ENCODE measurements at places on chromosomes 2 and 18.

GRCh38 chr2:203973676-203974075 is 37.1 kb downstream of the ICOS start:
- DNase-seq: no peak

GRCh38 chr18:9066817-9067306 is 35.6 kb upstream of the NDUFV2 start:
- no peak for DNase-seq

GRCh38 chr2:46332686-46333281 is 35.6 kb downstream of the EPAS1 start:
- no peak for DNase-seq

DNA sequence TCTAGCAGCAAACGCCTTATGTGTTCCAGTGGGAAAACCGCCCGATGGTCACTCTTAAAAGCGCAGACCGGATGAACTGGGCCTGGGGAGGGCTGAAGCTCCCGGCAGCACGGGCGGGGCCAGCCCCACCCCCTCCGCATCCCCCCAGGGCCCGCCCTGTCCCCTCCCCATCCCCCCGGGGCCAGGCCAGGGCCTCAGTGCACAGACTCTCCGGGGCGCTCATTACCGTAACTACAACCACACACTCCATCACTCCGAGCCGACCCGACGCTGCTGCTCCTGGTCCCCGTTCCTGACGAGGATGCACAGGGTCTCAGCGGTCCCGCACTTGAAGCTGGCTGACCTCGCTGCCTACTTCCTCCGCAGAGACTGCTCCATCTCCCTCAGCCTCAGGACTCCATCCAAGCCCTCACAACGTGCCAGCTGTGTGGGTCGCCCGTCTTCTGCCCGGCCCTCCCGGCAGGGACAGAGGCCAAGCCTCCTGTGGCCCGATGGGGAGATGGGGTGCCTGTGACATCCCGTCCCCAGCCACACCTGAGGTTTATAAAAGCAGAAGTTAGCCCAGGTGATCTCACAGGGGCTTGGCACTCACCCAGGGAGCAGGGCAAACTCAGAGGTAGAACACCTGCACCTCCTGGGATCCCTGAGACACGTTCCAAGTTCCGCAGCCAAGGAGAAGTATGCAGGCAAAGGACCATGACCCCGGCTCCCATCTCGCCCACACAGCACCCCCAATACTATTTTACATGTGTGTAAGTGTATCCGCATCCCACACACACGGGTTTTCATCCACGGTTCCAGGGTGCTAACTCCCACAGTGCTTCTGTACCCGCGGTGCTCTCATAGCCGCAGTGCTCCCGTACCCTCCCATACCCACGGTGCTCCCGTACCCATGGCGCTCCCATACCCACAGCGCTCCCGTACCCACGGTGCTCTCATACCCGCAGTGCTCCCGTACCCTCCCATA is 36.0 kb downstream of the SLC66A2 start:
- no peak for DNase-seq

DNA sequence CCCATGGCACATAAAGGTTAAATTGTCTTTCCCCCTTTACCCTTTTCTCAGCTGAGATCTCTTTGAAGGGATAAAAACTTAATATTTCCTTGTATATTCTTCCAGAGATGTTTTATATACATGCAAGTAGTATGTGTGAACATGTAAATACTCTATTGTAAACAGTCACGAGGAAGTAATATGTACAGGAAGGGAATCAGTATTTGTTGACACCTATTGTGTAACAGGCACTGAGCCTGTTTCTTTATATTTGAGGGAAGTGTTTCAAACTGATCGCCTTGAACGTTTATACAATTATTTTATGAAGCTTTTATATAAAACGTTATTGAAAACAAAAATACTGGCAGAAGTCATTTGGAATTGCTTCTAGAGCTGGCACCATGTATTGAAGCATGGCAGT is 13.2 kb downstream of the RALBP1 start:
- DNase-seq: no peak

DNA sequence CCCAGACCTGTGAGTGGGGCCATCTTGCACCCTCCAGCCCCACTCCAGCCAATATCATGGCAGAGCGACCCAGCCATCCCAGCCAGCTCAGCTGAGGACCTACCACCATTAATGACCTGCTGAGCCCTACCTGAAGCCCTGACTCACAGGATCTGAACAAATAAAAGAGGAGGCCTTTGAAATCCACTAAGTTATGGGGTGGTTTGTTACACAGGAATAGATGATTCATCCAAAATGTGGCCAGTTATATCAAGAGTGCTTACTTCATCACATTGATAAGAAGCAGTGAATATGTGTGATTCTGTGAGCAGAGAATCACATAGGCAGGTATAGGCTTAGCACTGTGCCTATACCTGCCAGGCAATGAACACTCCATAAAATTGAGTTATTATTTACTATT is 34.7 kb upstream of the FAM124B start:
- no peak for DNase-seq

DNA sequence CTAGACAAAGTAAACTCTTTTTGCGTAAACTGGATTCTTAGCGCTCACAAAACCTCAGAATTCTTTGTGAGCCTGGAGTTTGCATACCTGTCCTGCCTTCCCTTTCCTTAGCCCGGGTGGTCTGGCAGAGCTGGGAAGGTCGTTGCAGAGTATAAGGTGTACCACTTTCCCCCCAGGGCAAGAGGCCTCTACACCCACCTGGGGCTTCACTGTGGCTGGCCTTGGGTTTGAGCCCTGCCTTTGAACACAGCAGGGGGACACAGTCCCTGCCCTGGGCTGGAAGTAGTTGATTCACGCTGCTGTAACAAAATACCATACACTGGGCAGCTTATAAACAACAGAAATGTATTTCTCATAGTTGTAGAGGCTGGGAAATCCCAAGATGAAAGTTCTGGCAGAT is 133.9 kb downstream of the B3GNT2 start:
- DNase-seq: no peak

DNA sequence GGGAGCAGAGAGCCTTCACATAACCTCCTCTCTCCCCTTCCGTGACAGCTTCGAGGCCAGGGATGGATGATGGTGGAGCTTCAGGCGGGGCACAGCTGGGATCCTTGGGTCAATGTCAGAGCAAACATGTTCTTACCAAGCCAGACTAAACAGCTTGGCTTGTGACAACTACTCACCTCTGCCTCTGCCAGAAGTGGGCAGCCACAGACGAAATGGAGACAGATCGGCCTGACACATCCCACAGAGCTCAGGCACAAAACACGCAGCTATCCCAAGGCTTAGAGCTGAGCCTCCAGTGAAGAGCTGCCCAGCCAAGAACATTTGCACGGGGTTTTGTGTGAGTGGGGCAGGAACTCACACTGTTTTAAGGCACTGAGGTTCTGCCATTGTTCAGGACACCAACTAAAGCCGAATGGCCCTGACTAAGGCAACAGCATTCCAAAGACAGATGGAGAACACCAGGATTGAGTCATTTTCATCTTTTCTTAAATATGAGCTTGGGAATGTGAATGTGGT is 12.8 kb downstream of the PXDN start:
- no peak for DNase-seq

DNA sequence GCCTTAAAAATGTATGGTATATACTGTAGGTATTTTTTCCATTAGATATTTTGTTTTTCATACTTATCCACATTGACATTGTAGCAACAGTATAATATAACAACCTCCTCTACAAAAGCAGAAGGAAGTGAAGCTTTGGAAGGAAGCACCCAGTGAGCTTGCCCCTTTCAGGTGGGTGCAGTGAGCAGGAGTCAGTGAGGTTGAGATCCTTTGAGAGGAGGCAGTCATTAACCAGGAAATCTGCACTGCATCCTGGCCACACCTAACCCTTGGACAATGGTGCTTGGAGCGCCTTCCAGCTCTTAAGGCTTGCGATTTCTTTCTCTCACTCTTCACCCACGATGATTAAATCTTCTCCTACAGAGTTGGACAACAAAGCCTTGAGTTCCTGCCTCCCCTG is 13.9 kb downstream of the IL37 start:
- DNase-seq: no peak

- no peak for DNase-seq
Measured at GRCh38 chr18:31040686-31041270, 1.8 kb downstream of the DSC3 start.

- no peak for DNase-seq
Measured at GRCh38 chr2:136538489-136538888, 226.9 kb upstream of the THSD7B start.

DNA sequence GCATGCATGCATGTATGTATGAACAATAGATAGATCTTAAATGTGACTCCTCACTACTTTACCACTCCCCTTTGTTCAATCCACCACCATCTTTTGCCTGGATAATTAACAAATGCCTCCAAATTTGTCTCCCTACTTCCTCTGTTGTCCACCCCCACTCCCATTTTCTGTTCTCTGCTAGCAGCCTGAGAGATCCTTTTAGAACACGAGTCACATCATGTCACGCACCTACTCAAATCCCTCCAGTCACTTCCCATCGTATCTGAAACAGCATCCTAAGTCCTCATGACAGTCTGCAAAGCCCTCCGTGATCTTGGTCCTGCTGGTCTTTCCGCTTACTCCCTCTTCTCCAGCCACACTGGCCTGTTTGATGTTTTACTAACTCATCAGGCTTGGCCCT is 527.3 kb downstream of the EPHA4 start:
- DNase-seq: no peak

GRCh38 chr18:33750366-33750765 is 172.3 kb downstream of the ASXL3 start:
- DNase-seq: no peak

- DNase-seq: no peak
Measured at GRCh38 chr18:4077204-4077603, 377.9 kb downstream of the DLGAP1 start.
